ENCODE measurements at places on chromosomes 16 and 17. TPM values are rescaled to one million over a fixed set of nuclear protein-coding genes. Genes with fewer than 3 reads are reported as not detected.

PRR35 gene
- not detected for total RNA-seq

ZP2 gene
- not detected for total RNA-seq

PNMT gene
- total RNA-seq = 2.4 TPM

MT4 gene
- not detected for total RNA-seq

GPS2 gene
- total RNA-seq = 71.6 TPM

AOC3 gene
- total RNA-seq = 9.2 TPM

RCVRN gene
- 0.29 TPM for total RNA-seq
